Left ventricle myocardium inferior (tissue), 1 donor: ENCODE measurements at places on chromosomes 6 and 20. TPM values are rescaled to one million over a fixed set of nuclear protein-coding genes. Genes with fewer than 3 reads are reported as not detected.

- no peak for DNase-seq
- no peaks in the 10 kb centered on the region for H3K36me3 ChIP-seq
- H3K4me1 ChIP-seq = peaks cover 92% of the 10 kb centered on the region
- peak overlapping the region; percentile 10 for H3K27ac ChIP-seq
- no peak overlapping the region for H3K4me3 ChIP-seq
- H3K27me3 ChIP-seq = no peaks in the 10 kb centered on the region
Observed at GRCh38 chr6:128513878-128514277, 6.5 kb downstream of the PTPRK start.

DNA sequence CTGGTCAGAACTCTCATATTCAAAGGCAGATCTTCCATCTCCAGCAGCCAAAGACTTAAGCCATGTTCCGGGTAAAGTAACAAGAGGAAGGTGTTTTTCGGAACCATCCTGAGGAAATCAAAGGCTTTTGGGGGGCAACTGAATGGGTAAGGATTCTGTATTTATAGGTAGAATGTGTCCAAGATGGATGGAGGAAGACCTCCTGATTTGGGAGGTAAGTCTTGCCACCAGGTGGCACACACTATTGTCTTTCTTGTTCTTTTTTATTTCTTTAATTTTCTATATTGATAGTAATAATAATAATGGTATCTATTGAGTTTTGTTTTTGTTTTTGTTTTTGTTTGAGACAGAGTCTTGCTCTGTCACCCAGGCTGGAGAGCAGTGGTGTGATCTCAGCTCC, 53.0 kb upstream of the UBR2 start:
- no peak overlapping the region for H3K27ac ChIP-seq
- no peak overlapping the region for H3K4me3 ChIP-seq
- no peak for DNase-seq
- H3K27me3 ChIP-seq = no peaks in the 10 kb centered on the region

Gene PTK6
- not detected for total RNA-seq

Gene PAX1
- total RNA-seq = not detected

Gene DDO
- total RNA-seq = 37.6 TPM

Gene TDP2
- total RNA-seq = 22.1 TPM

DNA sequence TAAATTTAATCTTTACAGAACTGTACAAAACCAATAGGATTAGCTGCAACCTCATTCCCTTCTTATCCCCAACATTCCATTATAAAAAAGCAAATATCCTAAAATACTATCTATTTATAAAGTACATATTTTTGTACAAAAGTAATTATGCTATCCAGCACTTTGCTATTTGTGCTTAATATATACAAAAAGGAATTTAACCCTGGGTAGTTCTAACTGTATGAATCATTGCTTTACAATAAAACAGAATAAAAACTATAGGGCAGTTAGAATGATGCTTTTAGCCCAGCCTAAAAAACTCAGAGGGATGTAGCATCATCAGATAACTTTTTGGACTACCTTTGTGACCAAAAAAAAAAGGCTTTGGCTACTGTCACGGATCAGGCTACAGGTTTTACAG, 49.9 kb upstream of the KLHL31 start:
- no peaks in the 10 kb centered on the region for H3K36me3 ChIP-seq
- no peak overlapping the region for H3K4me3 ChIP-seq
- H3K4me1 ChIP-seq = no peaks in the 10 kb centered on the region
- no peak for DNase-seq
- H3K27ac ChIP-seq = no peak overlapping the region

Gene APOM
- 2.4 TPM for total RNA-seq

Gene SLC44A4
- 0.08 TPM for total RNA-seq

Gene RPS6KA2
- total RNA-seq = 77.2 TPM

- peaks cover 46% of the 10 kb centered on the region for H3K4me1 ChIP-seq
- no peaks in the 10 kb centered on the region for H3K36me3 ChIP-seq
- H3K4me3 ChIP-seq = peak overlapping the region; percentile 50
- peak; percentile 45 for DNase-seq
- peaks cover 29% of the 10 kb centered on the region for H3K27me3 ChIP-seq
- no peak overlapping the region for H3K27ac ChIP-seq
Observed at GRCh38 chr6:37650071-37650481, 47.6 kb downstream of the MDGA1 start.

Gene SUMO4
- 0.27 TPM for total RNA-seq

- H3K27ac ChIP-seq = no peak overlapping the region
- H3K36me3 ChIP-seq = no peaks in the 10 kb centered on the region
- no peak for DNase-seq
- no peak overlapping the region for H3K4me3 ChIP-seq
- H3K27me3 ChIP-seq = peaks cover 63% of the 10 kb centered on the region
- H3K4me1 ChIP-seq = no peaks in the 10 kb centered on the region
Observed at GRCh38 chr20:24764794-24765202, 184.3 kb upstream of the CST7 start.

- H3K4me3 ChIP-seq = no peak overlapping the region
- no peak overlapping the region for H3K27ac ChIP-seq
- no peak for DNase-seq
Observed at GRCh38 chr6:101422811-101423210, 29.3 kb downstream of the GRIK2 start.

GRCh38 chr6:109320072-109320471, 62.2 kb downstream of the CD164 start:
- H3K4me3 ChIP-seq = no peak overlapping the region
- no peak for DNase-seq
- peaks cover 7% of the 10 kb centered on the region for H3K4me1 ChIP-seq
- H3K36me3 ChIP-seq = no peaks in the 10 kb centered on the region
- H3K27ac ChIP-seq = no peak overlapping the region

DNA sequence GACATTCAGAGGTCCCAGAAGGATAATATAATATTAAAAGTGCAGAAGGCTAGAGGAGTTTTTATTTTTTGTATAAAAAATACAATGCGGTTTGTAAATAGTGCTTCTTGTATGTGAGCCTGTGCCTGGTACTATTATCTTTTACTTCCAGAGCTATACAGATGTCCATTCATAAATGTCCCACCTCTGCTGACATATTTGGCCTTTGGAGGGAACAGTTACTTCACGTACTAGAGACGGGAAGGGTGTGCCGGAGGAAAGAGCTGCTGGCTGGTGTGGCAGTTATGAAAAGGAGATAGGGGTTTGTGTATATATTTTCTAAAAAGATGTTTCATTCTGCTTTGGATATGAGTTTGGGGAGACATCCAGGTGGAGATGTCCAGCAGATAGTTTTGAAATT, 8.8 kb downstream of the CD109 start:
- no peaks in the 10 kb centered on the region for H3K27me3 ChIP-seq
- H3K27ac ChIP-seq = peak overlapping the region; percentile 80
- peaks cover 4% of the 10 kb centered on the region for H3K36me3 ChIP-seq
- peaks cover 26% of the 10 kb centered on the region for H3K4me1 ChIP-seq

DNA sequence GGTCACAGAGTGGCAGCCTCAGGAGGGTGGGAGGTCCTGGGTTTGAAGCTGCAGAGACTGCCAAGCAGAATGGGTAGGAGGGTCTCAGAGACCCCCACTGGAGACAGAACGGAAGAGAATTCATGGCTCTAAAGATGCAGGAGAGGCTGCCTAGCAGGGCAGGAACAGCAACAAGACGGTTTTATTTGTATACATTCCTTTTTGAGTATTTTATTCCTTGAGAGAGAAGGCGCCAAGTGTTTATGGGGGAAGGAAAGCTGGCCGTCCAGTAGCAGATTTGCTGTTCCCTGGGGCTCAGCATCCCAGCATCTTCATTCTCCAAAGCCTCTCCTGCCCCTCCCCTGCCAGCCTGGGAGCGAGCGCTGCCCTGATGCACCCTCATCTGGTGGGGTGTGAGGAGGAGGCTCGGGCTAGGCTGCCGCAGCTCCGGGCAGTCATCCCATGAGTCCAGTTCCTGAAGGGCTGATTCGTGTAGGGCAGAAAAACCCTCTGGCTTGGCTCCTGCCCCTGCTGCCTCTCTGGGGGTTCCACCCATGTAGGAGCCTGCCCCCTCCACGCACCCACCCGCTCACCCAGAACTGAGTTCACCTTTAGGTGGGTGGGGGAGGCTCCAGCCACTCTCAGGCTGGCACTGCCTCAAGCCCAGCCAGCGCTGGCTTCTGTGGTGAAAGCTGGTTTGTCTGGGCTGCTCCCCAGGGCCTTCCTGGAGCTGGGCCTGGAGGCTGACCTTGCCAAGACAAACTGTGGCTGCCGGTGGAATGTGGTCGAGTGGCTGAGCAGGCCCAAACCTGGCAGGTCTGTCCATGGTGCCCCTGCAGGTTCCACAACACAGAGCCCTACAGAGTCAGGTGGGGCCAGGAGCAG, 32.4 kb downstream of the CPXM1 start:
- H3K36me3 ChIP-seq = no peaks in the 10 kb centered on the region
- peaks cover 7% of the 10 kb centered on the region for H3K4me1 ChIP-seq
- peak; percentile 32 for DNase-seq
- H3K27ac ChIP-seq = no peak overlapping the region
- no peak overlapping the region for H3K4me3 ChIP-seq

DNA sequence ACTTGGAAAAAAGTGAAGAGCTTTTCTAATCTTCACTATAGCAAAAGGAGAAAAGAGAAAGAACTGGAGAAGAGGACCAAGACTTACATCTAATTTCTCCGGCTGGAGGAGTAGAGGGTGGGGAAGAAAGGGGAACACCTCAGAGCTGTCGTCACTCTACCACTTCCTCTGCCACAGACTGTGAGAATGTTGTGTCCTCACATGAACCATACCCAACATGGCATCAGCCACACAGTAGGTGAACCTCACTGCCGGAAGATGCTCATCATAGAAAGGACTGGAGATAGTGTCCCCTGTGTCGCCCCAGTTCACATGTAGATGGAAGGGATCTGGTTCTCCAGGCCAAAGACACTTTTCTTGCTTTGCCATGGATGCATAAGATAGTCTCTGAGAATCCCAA, 604.4 kb upstream of the NOX3 start:
- peaks cover 13% of the 10 kb centered on the region for H3K4me1 ChIP-seq
- H3K36me3 ChIP-seq = no peaks in the 10 kb centered on the region
- H3K4me3 ChIP-seq = no peak overlapping the region

DNA sequence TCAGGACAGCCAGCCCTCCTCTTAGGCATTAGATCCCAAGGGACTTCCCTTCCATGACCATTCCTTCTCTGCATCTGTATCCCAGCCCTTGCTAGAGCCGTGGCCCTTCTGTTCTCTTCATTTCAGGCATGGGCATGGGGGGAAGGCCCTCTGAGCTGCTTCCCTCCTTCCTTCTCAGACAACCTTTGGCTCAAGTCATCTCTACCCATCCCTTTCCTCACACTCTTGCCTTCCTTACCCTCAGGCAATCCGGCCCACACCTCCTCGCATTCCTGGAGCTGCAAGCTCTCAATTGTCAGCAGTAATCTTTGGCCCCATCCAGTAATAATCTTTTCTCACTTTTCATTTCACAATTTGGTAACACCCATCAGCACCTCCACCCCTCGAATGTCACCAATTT, 426.9 kb upstream of the JARID2 start:
- H3K4me1 ChIP-seq = peaks cover 16% of the 10 kb centered on the region
- H3K27me3 ChIP-seq = no peaks in the 10 kb centered on the region
- no peak overlapping the region for H3K27ac ChIP-seq
- DNase-seq = no peak

Gene ATP9A
- 25.2 TPM for total RNA-seq

Gene IRAK1BP1
- 4.7 TPM for total RNA-seq

Gene NRSN1
- not detected for total RNA-seq

Gene CFAP61
- total RNA-seq = 54.8 TPM

GRCh38 chr20:25487306-25487705, 79.8 kb downstream of the GINS1 start:
- no peak overlapping the region for H3K4me3 ChIP-seq
- no peak for DNase-seq
- no peak overlapping the region for H3K27ac ChIP-seq
- peaks cover 14% of the 10 kb centered on the region for H3K4me1 ChIP-seq

Gene ZNF334
- total RNA-seq = 0.71 TPM

DNA sequence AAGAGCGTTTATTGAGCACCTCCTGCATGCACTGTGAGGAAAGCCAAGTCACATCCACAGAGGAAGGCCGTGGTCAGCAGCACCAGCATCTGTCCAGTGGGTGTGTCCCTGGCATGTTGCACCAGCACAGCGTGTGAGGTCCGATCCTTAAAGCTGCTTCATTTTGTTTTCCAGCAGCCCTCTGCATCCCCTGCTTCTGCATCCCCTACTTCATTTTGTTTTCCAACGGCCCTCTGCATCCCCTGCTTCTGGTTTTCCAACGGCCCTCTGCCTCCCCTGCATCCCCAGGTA, 147.8 kb downstream of the SYCP2 start:
- no peak overlapping the region for H3K27ac ChIP-seq
- H3K4me1 ChIP-seq = no peaks in the 10 kb centered on the region
- no peaks in the 10 kb centered on the region for H3K36me3 ChIP-seq
- peaks cover 4% of the 10 kb centered on the region for H3K27me3 ChIP-seq
- H3K4me3 ChIP-seq = no peak overlapping the region

- H3K36me3 ChIP-seq = no peaks in the 10 kb centered on the region
- H3K27ac ChIP-seq = no peak overlapping the region
- DNase-seq = no peak
- no peak overlapping the region for H3K4me3 ChIP-seq
- H3K4me1 ChIP-seq = no peaks in the 10 kb centered on the region
Observed at GRCh38 chr6:25862199-25862598, 11.8 kb downstream of the SLC17A3 start.

Gene LY6G6C
- total RNA-seq = not detected

DNA sequence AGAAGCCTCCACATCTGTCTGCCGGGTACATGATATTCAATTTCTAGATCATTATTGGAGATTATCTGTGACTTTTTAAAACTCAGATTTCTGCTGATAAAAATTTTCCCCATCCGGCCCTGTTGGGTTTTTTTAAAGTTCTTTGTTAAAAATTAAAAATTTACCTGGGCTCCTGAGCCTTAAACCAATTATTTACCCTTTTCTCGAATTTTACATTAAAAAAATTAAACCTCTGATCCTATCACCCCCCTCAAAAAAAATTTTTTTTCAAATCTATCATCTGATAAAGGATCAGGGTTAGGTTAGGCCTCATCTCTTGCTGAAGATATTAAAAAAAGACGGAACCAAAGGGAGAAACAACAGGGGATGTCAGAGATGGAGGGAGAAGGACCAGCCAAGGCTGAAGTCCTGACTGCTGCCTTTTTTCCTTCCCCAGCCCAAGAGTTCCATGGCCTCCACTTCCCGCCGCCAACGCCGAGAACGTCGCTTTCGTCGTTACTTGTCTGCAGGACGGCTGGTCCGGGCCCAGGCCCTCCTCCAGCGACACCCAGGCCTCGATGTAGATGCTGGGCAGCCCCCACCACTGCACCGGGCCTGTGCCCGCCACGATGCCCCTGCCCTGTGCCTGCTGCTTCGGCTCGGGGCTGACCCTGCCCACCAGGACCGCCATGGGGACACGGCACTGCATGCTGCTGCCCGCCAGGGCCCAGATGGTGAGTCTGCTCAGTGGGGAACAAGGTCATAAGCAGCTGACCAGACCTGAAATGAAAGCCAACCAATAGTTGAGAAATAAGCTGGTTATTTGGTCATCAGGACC, 527 bp downstream of the NFKBIL1 start:
- H3K4me3 ChIP-seq = peak overlapping the region; percentile 70
- H3K27me3 ChIP-seq = no peaks in the 10 kb centered on the region
- H3K36me3 ChIP-seq = peaks cover 31% of the 10 kb centered on the region
- DNase-seq = no peak

Gene DYNLT1
- 126 TPM for total RNA-seq

- H3K4me1 ChIP-seq = no peaks in the 10 kb centered on the region
- no peaks in the 10 kb centered on the region for H3K36me3 ChIP-seq
- DNase-seq = no peak
- no peak overlapping the region for H3K27ac ChIP-seq
- no peaks in the 10 kb centered on the region for H3K27me3 ChIP-seq
Observed at GRCh38 chr20:13533946-13534345, 104.8 kb downstream of the TASP1 start.
